ENCODE measurements at places on chromosomes 12 and 14.

DNA sequence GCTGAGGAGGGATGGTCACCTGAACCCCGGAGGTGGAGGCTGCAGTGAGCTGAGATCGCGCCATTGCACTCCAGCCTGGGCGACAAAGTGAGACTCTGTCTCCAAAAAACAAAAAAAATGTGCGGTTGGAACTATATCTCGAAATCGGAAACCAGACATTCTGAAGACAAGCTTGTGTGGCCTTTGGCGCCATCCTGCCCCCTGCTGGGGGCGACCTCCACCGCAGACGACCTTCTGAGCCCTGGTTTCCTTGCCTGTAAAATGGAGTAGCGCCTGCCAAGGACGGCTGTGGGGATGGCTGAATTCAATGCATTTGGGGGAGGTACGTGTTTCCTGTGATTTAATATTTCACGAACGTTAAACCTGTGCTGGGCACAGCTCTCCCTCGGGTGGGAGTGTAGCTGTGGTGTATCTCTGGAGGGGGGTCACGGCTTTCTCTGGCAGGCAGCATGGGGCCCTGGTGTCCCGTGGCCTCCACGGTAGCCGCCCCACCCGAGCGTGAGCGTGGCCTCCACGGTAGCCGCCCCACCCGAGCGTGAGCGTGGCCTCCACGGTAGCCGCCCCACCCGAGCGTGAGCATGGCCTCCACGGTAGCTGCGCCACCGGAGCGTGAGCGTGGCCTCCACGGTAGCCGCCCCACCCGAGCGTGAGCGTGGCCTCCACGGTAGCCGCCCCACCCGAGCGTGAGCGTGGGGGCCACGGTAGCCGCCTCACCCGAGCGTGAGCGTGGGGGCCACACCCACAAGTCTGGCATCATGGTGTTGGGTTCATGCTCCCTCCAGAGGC is 55.3 kb downstream of the LRCOL1 start:
- no peak for DNase-seq

DNA sequence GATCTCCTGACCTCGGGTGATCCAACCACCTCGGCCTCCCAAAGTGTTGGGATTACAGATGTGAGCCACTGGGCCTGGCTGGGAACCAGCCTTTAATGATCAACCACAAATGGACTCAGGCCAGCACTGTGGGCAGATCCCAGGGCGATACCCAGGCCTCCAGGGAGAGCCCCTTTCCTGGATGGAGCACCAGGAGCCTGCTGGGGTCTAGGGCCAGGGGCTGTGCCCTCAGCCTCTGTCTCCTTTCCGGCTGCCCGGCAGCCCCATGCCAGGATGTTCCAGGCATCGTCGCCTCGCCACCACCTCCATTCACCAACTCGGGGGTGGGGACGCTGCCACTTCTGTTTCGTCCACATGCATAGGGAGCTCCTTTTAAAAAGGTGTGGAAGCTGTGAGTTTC is 2.3 kb downstream of the ADGRD1 start:
- DNase-seq: no peak

- DNase-seq: no peak
Measured at GRCh38 chr12:131363841-131364495, 346.9 kb upstream of the SFSWAP start.

- DNase-seq: peak; percentile 37
Measured at GRCh38 chr14:24343795-24344660, 4.2 kb upstream of the RIPK3 start.

DNA sequence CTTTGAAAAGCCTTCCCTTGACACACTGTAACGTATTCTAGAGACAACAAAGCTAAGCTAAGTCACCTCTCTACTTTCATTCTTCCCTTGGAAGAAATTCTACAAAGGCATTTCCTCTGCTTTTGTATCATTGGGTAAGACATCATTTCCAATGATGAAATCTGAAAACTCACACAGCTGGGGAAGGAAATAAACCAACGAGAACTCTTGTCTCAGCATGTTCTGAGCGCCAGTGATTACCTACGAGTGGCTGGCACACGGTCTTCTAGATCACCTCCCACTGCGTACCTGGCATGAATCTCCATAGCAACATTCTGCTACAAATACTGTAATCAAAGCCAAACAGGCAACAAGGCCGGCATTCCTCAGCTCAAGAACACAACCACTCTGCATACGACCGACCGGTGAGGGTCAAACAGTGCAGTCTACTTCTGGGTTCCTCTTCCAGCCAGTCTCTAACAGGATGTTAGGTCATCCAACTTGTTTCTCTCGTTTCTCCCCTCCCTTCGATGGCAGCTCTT is 7.6 kb downstream of the VPS37B start:
- DNase-seq: peak; percentile 74

GRCh38 chr12:62192903-62193250 is 67.3 kb upstream of the USP15 start:
- DNase-seq: no peak

DNA sequence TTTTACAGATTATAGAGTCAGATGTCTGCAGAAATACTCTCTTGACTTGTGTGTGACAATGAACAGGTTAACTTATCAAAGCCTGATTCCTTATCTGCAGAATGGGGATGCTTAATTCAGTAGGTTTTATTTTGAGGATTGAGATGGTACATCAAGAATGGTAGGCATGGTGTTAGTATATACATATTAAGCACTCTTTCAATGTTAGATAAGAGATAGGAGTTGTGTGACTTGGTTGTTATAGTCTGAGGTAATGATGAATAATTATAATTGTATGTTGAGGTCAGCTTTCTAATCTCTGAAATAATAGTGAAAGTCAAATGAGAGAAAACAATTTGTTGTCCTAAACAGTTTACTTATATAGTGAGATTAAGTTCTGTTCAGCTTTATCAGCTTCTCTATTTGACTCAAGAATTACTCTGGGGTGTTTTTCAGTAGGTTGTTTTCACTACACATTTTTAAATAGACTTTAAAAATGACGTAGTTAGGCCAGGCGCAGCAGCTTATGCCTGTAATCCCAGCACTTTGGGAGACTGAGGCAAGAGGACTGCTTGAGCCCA is 11.9 kb downstream of the PALS1 start:
- DNase-seq: no peak

- no peak for DNase-seq
Measured at GRCh38 chr14:89641495-89642175, 224.6 kb upstream of the FOXN3 start.

All from fibroblast of villous mesenchyme (primary cell).